ENCODE measurements at places on chromosomes 2 and 18.
A peak's percentile ranks its signal among the peaks of the same experiment; 100 is the strongest.

- no peak for DNase-seq
Observed at GRCh38 chr2:98514879-98515249, 70.2 kb downstream of the INPP4A start.

DNA sequence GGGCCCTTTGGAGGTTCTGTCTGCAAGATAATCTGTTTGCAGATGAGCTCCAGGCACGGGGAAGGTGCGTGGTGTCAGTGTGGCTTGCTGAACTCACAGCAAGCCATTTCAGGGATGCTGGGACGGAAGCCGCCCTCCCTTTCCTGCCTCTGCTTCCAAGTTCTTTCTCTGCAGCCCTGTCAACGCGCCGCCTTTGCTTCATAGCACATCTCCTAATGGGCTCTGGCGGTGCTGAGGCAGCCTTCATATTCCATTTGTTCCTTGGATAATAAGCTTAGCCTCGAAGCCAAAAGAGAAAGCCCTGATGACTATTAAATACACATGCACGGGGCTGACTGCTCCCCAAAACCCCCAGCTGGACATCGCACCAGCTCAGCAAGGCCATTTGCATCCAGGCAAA, 81.7 kb upstream of the TAF1B start:
- no peak for DNase-seq

DNA sequence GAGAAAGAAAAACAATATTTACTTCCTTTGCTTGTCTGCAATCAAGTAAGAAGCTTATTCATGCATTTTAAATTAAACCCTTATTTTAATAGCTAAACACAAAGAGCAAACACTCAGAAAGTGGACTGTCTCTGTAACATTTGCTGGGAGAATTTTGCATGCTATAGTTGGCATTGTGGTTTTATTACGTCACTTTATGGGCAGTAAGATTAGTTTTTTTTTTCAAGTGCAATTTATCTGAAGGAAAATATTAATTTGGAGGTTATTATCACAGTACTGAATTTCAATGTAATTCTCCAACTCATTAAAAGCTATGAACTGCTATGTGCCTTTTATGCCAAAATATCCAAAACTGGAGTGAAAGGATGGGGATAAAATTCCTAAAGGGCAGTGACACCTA, 103.3 kb downstream of the TMEFF2 start:
- DNase-seq: no peak

GRCh38 chr2:241213041-241213440, 24.6 kb downstream of the ANO7 start:
- DNase-seq: no peak

- DNase-seq: no peak
Observed at GRCh38 chr2:179636100-179636980, 225.1 kb downstream of the ZNF385B start.

DNA sequence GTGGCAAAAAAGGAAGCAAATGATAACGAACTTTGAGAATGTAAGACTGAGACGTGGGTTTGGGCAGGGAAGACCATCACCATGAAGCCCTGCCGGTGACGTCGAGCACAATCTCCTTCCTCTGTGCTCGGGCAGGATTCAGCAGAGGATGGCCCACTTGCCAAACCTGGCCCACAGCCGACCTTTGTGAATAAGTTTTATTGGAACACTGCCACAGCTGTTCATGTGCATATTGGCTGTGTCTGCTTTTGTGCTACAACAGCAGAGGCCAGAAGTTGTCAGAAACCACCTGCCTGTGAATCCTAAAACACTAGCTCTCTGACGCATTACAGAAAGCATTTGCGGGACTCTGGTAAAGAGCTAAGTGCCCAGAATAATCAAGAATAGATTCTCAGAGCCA, 223.9 kb downstream of the MYT1L start:
- DNase-seq: no peak

DNA sequence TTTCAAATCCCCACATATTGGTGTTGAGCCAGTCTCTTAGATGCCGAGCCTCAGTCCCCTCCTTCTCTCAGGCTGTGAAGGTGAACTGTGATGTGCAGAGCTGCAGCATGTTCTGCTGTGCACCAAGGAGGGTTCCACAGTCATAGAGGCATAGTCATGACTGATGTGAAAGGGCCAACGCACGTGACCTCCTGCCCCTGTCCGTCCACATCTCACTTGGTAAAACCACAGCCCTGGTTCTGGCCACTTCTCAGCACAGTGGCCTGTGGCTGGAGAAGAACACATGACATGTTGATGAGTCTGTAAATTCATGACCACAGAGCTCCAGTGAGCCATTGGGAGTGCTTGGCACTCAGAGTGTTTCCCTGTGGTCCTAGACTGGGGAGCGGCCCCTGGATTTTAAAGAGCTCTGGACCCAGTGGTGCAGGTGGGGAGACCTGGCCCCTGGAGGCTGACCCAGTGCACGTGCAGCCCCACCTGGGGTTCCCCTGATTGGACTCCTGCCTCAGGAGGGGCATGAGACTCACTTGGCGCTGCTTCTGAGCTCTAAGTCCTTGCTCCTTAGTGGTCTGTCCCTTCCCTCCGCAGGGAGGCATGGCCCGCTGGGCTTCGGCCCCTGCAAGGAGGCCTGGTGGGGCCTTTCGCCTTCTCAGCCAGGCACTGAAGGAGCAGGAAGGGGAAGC, 25.3 kb downstream of the INPP4A start:
- no peak for DNase-seq

DNA sequence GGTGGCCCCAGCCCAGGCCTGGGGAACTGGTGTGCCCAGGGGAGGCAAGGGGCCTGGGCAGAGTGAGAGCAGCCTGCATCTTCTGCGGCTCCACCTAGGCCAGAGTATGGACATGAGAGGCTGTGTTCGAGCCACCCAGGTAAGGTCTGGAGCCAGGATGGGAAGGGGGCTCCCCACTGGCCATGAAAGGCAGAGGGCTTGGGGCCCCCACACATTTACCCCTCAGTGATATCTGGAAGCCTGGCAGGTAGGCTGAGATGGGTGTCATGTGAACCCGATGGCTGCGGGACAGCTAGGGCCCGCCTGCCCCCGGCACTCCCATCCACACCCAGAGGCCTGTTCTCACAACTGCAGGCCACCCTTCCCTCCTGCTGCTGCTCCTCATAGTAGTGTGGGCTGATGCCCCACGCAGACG, 13.2 kb downstream of the ADRA2B start:
- no peak for DNase-seq

DNA sequence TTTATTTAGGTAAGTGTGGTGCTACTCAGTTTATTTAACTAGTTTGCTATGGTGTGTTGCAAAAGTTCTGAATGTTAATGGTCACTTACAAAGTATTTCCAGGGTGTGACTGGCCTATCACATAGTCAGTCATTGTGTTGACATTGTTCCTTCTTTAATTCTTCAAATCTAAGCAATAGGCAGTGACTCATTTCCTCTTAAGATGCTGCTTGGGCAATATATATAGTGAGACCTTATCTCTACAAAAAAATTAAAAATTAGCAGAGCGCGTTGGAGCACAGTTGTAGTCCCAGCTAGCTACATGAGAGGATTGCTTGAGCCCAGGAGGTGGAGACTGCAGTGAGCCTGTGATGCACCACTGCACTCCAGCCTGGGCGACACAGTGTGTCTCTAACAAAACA, 5.8 kb upstream of the CCDC88A start:
- DNase-seq: no peak

DNA sequence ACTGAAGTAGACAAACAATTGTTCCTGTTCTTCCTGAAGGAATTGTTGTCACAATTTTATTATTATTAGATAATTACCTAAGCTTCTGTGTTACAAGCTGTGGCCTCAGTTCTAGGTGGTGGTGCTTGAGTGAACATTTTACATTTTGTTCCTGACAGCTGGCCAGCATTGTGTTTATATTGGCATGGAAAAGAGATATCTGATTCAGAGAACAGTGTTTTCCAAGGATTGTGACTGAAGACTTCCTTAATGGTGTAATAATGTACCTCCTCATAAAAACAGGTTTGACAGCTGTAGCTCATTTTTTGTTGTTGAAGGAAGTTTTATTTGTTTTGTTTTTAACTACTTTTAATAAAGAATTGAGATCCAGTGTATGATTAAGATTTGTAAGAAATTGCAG, 95.2 kb downstream of the EPB41L5 start:
- DNase-seq: no peak

DNA sequence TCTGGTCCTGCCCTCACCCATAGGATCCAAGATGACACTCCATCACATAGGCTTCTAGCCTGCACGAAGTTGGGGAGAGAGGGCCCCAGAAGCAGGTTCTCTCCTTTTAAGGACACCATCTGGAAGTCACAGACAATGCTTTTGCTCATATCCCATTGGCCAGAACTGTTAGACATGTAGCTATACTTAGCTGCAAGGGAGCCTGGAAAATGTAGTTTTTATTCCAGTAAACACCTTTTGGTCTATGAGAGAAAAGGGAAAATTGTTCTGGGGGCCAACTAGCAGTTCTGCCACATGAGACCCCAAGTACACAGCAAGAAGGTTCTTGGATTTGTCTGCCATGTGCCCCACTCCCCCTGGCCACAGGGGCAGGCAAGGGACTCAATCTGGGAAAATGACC, 206.1 kb downstream of the ZFP36L2 start:
- DNase-seq: no peak

DNA sequence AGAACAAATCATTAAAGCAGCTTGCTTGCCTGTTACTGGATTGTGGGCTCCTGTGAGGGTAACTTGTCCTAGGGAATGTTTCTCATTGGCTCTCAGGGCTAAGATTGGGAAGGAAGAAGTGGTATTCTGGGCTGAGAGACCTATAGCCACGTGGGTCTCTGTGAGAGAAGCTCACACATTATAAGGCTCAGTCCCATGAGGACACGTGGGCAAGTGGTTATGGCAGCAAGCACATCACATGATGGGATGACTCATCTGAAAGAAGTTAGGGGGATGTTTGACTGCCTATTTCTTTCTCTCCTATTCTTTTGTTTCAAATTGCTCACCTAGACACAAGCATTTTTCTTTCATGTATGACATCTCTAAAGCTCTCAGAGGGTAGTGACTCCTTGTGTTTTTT, 418.0 kb upstream of the ST6GAL2 start:
- no peak for DNase-seq

DNA sequence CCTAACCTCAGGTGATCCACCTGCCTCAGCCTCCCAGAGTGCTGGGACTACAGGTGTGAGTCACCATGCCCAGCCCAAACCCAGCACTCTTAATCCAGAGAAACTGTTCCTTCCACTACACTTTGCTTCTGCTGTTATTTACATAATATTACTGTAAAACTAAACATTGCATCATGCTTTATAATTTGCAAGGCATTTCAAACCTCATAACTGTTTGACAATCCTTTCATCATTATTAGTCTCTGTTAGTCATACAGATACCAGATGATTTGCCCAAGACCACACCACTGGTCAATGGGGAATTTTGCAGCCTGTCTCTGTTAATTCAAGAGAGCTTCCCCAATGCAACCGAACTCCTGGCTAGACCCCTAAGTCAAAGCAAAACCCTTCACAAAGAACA, 338.3 kb downstream of the ALK start:
- no peak for DNase-seq

GRCh38 chr18:41887100-41887499, 67.9 kb upstream of the PIK3C3 start:
- DNase-seq: no peak

GRCh38 chr2:130337735-130338325, 4.9 kb upstream of the IMP4 start:
- no peak for DNase-seq

DNA sequence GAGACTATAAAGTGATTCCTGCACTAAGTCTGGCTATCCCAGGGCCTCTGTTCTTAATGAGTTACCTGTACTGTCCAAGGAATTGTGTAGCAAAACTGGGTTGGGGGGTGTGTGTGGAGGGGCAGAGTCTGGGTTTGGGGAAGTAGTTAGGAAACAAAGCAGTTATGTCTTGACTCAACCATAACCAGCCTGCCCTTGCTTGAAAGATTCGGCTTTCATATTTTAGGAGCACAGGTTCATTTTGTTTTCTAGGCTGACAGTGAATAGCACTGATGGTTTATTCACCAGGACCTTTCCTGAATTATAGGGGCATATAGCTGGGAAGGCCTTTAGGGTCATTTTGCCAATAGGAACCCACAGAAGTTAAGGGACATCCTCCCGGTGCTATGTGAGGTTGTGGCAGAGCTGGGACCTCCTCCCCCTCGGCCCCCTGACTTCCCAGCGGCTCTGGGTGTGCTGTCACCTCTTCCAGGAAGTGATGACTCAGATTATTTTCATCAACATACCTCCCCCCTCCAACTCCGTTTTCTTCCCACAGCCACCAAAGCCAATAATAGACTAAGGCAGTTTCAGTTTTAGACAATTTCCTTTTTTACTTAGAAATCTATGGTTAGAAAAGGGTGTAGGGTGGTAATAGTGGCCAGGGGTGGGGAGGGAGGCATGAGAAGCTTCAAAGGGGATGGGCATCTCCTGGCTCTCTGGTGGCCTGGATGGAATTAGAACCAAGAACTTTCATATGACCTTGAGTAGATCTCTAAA, 44.8 kb downstream of the SETBP1 start:
- DNase-seq: peak; percentile 75

GRCh38 chr2:11050565-11050964, 104.7 kb upstream of the SLC66A3 start:
- DNase-seq: no peak

DNA sequence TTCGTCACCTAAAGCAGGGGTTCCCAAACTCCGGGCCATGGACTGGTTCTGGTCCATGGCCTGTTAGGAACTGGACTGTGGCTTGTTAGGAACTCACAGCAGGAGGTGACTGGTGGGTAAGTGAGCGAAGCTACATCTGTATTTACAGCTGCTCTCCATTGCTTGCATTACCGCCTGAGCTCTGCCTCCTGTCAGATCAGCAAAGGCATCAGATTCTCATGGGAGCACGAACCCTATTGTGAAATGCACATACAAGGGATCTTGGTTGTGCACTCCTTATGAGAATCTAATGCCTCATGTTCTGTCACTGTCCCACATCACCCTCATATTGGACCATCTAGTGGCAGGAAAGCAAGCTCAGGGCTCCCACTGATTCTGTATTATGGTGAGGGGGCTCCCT, 217.0 kb downstream of the ZFP36L2 start:
- no peak for DNase-seq

- no peak for DNase-seq
Observed at GRCh38 chr2:187875261-187876141, 321.3 kb upstream of the TFPI start.

DNA sequence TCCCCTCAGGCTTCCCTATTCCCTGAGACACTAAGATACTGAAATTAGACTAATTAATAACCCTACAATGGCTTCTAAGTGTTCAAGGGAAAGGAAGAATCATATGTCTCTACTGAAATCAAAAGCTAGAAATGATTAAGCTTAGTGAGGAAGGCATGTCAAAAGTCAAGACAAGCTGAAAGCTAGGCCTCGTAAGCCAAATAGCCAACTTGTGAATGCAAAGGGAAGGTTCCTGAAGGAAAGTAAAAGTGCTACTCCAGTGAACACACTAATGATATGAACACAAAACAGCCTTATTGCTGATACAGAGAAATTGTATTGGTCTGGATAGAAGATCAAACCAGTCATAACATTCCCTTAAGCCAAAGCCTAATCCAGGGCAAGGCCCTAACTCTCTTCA, 10.0 kb downstream of the ZC3H8 start:
- DNase-seq: no peak
